Tibial nerve (tissue), 4 donors: ENCODE measurements at places on chromosomes 7 and 10. TPM values are rescaled to one million over a fixed set of nuclear protein-coding genes. Genes with fewer than 3 reads are reported as not detected.

GRCh38 chr10:5485948-5486852, 13.2 kb downstream of the CALML5 start:
- DNase-seq = no peak

GRCh38 chr7:100847360-100847759, 5.2 kb upstream of the SLC12A9 start:
- DNase-seq = no peak

DNA sequence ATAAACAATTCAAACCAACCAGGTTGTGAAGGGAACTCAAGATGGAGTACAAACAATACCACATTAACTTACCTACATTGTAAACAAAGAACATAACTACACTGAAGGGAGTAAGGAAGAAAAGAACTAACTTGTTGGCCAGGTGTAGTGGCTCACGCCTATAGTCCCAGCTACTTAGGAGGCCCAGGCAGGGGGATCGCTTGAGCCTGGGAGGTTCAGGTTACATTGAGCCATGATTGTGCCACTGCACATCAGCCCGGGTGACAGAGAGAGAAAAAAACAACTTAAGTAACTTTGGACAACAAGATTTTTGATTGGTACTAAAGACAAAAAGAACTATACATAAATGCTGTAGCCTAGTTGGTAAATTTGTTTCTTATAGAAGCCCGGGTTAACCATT, 68.8 kb downstream of the TRIL start:
- no peak for DNase-seq

SPDYE16 gene
- total RNA-seq = 0.98 TPM

GOLGA7B gene
- 0.90 TPM for total RNA-seq

GRCh38 chr10:82827901-82828300, 952.9 kb downstream of the NRG3 start:
- no peak for DNase-seq

GRCh38 chr10:59887006-59887405, 19.4 kb downstream of the CCDC6 start:
- DNase-seq = no peak

BMPR1A gene
- total RNA-seq = 41.4 TPM

GRCh38 chr10:62688971-62689700, 115.4 kb upstream of the ADO start:
- no peak for DNase-seq

ADAP1 gene
- total RNA-seq = 53.0 TPM

- DNase-seq = no peak
Measured at GRCh38 chr10:98154076-98154475, 19.6 kb downstream of the R3HCC1L start.

DNA sequence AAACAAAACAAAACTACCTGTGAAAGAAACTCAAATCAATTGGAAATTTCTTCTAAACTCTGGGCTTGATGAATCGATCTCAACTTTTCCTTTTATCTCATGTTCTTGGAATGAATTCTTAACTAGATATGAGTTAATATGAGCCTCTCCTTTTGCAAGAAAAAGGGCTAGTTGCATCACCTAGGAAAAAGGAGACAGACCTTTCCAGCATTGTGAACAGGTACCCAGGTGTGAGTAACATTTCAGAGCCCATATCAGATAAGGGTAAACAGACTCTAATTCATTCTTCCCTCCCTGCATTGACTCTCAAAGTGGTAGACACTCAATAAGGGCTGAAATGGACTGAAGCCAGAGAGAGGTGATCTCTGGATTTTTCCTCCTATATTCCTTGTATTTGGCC, 103.8 kb upstream of the AGR3 start:
- DNase-seq = no peak

MARCHF5 gene
- 15.1 TPM for total RNA-seq

DNA sequence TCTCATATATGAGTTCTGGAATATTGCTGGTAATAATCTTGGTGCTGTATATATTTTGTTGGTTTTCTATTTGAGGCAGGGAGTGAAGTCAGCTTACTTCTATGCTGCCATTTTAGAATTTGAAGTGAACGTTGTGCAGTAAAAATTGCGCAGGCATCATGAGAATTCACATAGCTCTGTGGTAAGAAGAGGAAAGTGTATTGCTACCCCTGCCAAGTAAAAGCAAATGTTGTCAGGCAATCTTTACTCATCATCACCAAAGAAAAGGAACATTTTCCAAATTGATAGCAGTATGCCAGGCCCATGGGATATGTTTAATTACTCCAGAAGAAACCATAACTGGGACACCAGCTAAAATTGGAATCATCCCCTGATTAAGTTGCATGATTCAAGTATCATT, 13.4 kb downstream of the FEZF1 start:
- no peak for DNase-seq

AIFM2 gene
- total RNA-seq = 13.3 TPM

- DNase-seq = no peak
Measured at GRCh38 chr10:124911124-124912067, 30.5 kb upstream of the ZRANB1 start.

GRCh38 chr7:123522066-123522465, 12.3 kb downstream of the IQUB start:
- no peak for DNase-seq

ELFN1 gene
- 2.4 TPM for total RNA-seq

TMEM213 gene
- total RNA-seq = not detected

GRCh38 chr10:69461243-69462025, 10.2 kb downstream of the TSPAN15 start:
- DNase-seq = no peak

GRCh38 chr7:22166928-22167327, 190.0 kb downstream of the RAPGEF5 start:
- DNase-seq = no peak
